ENCODE measurements at places on chromosomes 4 and X.

DNA sequence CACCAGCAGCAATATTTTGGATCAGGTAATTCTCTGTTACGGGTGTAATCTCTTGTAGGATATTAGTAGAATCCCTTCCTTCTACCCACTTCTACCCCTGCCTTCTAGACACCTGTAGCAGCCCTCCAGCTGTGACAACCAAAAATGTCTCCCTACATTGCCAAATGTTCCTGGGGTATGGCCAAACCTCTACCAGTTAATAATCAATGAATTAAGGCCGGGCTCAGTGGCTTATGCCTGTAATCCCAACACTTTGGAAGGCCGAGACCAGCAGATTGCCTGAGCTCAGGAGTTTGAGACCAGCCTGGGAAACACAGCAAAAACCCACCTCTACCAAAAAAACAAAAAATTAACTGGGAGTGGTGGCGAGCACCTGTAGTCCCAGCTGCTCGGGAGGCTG lies 9.9 kb downstream of the MAML3 start:
- DNase-seq: no peak

DNA sequence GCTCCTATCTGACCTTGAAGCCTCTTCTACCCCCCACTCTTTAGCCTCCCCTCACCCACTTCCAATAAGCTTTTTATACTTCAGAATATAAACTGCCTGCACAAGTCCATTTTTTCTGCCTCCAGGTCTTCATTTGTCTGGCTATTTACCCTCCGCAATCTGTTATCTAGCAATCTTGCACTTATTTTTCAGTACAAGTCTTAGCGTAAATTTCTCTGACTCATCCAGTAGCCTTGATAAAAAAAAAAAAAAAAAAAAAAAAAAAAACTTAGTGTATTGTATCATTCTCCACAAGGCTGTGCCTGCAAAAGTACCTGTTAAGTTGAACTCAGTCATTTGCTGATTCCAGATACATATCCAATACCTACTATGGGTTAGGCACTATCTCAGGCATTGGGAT lies 219.5 kb upstream of the DKK2 start:
- DNase-seq: no peak

DNA sequence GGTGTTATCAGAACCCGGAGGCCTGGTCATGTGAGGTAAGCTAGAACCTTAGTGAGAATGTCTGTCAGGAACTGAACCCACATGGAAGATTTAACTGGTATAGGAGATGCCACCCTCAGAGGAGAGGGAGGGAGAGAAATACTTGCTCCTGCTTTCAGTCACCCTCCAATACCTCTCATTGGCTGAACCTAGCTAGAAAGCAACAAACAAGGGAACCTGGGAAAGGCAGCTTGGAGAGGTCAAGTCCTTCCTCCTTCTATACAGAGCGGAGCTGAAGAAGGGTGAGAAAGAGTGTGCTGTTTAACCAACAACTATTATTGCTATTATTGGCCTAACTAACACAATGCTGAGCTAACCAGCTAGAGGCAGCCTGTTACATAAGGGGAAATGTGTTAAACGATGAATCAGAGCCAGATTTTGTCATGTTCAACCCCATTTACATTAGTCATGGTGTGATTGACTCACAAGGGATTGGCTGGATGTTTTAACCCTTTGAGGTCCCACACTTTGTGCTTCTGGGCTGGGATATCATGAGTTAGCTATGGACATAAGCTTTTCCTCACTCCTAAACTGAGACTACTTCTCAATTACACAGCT lies 96.5 kb upstream of the ESX1 start:
- DNase-seq: no peak

GRCh38 chr4:47287735-47288134 lies 175.8 kb downstream of the COMMD8 start:
- no peak for DNase-seq

GRCh38 chr4:140807491-140808252 lies 51.5 kb upstream of the TBC1D9 start:
- no peak for DNase-seq

- DNase-seq: no peak
Observed at GRCh38 chr4:56684320-56685050, 3.4 kb upstream of the HOPX start.

All from stimulated activated CD4-positive, alpha-beta T cell treated with anti-CD3 and anti-CD28 coated beads, TNF-alpha, amount 100 ng/mL, for 48 hours (primary cell).